ENCODE measurements at places on chromosomes 7 and 10.

DNA sequence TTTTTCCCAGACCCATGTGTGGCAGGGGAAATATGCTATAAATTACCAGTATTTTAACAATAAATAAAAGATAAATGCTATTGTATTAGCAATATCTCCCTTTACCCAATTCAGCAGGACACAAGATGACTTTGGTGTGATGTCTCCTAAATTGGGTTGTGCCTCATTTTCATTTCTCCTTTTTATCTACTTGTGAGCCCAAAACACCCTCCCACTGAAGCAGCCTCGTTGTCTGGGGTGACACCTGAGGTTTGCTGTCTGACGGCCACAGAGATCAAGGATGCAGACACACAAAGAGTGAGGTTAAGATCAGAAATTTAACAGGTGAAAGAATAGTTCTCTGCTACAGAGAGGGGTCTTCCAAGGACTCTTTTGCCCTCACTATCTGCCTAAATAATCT is 27.1 kb upstream of the CC2D2B start:
- DNase-seq: no peak

- no peak for DNase-seq
Observed at GRCh38 chr10:17792991-17793390, 16.2 kb upstream of the MRC1 start.

DNA sequence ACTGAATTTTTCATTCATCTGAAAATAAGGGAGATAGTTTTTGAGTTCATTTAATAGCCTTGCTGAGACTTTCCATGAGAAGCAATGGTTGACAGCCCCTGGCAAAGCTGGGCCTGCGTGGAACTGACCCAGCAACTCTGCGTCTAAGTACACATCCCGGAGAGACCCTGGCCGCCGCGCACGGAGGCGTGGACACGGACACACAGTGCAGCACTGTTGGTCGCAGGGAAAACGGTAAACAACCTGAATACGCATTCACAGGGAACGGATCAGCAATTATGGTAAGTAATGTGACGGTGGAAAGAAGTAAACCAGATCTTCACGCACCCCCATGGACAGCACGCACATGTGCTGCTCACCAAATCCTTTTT is 28.2 kb downstream of the GNA12 start:
- no peak for DNase-seq

DNA sequence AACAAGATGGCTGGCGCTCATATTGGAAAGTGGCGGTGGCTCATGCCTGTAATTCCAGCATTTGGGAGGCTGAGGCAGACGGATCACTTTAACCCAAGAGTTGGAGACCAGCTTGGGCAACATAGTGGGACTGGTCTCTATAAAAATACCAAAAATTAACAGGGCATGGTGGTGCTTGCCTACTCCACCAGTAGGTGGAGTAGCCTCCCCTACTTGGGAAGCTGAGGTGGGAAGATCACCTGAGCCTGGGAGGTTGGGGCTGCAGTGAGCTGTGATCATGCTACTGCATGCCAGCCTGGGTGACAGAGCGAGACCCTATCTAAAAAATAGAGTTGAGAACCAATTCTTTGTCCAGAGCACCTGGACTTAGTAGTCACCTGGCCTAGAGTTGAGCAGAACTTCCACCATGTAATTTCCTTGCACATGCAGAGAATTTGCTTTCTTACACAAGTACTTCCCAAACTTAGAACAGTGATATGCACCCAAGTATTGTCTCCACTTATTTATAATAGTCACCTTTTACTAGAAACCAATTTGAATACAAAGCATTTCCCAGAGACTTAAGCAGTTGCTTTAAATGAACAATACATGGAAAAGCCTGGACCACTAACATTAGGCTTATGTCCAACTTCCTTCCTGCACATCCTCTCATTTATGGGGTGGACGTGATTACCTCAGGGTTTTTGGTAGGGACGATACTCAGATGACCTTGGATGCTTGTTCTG is 15.9 kb downstream of the LAMB4 start:
- no peak for DNase-seq

GRCh38 chr10:62018131-62018911 is 116.8 kb downstream of the ARID5B start:
- no peak for DNase-seq

DNA sequence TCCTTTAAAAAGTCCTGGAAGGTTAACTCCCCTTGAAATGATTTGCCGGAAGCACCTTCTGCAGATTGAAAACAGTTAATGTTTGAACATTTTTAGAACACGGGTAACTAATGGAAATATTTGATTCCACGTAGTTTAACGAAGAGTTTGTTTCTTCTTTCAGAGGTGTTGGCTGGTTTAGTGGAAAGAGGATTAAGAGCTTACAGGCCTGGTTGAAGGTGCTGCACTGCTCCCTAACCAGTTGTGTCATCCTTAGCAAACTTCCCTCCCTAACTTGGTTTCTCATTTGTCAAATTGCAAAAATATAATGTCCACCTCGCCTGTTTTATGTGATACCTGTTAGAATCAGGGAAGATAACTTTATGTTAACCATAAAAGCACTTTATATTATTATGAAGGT is 243.0 kb upstream of the FZD8 start:
- no peak for DNase-seq

GRCh38 chr7:84792231-84792893 is 394.5 kb downstream of the SEMA3D start:
- DNase-seq: no peak

- no peak for DNase-seq
Observed at GRCh38 chr10:52566471-52567246, 205.9 kb downstream of the MBL2 start.

- no peak for DNase-seq
Observed at GRCh38 chr10:28879875-28880682, 202.8 kb downstream of the BAMBI start.

DNA sequence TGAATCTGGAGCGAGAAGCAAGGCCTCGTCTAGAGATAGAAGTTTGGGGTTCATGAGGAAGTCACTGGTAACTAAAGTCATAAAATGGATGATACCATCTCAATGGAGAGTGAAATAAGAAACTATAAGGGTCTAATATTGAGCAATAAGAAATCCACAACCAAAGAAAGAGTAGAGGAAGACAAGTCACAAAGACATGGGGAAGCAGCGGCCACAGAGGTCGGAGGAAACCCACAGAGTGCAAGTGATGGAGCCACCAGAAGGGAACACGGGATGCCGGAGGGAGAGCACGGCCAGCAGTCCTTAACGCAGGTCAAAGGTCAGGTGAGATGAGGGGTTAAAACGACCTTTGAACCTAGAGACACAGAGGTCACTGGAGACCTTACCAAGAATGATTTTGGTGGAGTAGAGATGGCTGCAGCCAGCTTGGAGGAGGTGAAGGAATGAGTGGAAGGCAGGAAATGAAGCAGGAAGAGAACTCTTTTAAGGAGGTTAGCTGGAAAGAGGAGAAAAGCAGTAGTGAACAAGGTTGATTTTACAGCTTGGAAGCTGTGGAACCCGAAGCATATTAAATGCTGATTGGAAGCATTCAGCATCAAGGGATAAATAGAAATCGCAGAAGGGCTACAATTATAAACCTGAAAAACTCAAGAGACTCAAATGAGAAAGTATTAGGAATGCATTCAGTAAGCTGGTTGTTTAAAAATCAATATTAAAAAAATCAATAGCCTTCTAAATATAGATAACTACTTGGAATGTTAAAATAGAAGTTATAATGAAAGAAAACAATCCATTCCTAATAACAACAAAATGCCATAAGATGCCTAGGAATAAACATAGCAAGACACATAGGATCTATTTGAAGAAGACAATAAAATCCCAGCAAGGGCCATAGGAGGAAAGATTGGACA is 93.7 kb downstream of the SVOPL start:
- DNase-seq: no peak

GRCh38 chr10:36515319-36515718 is 610.1 kb upstream of the ANKRD30A start:
- DNase-seq: no peak

- DNase-seq: no peak
Observed at GRCh38 chr10:77902159-77902558, 24.4 kb downstream of the DLG5 start.

- DNase-seq: no peak
Observed at GRCh38 chr7:67947646-67948045, 951.0 kb downstream of the TYW1 start.

DNA sequence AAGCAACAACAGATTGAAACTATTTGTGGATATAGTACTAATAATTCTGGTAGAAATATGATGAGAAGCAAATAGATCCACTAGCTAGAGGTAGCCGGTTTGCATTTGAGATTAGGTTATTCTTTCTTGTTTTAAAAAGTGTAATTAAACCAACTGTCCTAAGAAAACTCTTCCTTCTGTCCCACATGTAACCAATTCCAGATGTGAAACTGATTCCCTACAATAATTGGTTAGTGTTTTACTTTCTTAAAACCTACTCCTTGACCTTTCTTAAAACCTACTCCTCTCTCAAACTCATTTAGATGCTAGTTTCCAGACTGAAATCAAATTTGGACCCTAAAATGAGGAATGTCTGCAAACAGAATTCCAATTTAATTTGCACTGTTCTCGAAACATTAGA is 521.5 kb downstream of the SUGCT start:
- no peak for DNase-seq

GRCh38 chr10:33743429-33743857 is 409.0 kb upstream of the NRP1 start:
- no peak for DNase-seq

DNA sequence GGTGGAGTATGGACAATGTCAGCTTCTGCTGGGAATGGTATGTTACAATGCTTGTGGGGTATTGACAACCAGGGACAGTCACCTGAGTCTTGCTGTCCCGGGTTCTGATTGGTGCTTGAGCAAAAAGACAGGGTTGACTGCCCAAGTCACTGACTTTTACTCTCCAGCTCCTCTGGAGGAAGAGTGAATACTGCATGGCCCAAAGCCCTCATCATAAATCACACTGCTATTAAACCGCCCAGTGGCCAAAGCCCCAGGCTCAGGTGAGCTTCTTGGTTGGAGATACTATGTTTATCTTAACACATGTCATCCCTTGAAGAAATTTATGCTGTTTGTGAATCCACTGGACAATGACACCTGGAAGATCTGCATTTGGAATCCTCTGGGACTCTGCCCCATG is 90.0 kb upstream of the IGFBP3 start:
- DNase-seq: no peak

GRCh38 chr10:16828701-16829175 is 11.5 kb upstream of the RSU1 start:
- no peak for DNase-seq

DNA sequence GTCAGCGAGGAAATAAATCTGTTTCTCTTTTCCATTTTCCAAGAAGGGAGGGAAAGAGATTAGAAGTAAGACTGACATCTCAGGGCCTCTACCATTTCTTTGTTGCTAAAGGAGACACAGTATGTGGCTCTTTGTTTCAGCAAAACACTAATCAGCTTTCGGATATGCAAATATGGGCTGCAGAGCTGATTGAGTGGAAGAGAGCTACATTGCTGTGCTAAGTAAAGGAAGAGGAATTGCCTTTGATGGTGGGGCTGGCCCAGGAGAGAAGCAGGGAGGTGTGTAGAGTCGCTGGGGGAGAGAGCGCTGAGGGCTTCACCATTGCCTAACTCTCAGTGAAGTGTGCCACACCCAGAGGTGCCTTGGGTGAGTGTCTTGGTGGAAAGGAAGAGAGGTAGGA is 284.8 kb downstream of the SDK1 start:
- no peak for DNase-seq

DNA sequence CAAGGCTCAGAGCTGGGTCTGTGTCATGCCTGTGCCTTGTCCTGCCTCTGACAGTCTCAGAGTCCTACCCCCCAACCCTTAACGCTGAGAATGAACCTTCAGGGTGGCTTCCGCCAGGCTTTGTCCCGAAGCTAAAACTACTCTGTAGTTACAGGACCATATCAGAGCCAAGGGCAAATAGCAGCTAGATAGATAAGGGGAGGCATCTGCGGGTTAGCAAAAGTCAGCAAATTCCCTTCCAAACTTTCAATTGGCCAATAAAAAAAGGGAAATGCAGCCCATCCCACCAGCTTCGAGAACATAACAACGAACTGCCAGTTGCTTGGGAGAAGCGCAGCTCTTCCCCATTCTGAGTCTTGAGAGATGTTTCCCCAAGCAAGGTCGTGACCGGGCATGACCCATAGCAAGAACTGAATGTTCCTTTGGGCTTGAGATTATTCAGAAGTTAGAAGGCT is 17.7 kb downstream of the CCL24 start:
- DNase-seq: no peak

DNA sequence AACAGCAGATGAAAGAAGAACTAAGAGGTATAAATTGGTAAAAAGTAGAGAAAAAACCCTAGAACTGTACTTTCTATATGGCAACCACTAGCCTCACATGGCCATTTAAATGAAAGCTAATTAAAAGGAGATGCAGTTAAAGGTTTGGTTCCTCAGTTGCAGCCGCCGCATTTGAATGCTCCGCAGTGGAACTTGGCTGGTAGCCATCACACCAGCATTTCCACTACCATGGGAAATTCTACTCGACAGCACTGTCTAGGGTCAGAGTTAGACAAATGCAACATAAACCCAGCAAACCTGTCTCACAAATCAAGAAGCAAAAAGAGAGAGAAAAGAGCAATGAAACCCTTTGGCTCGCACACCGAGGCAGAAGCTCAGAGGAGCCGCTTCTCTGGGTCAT is 29.7 kb downstream of the VIPR2 start:
- no peak for DNase-seq

DNA sequence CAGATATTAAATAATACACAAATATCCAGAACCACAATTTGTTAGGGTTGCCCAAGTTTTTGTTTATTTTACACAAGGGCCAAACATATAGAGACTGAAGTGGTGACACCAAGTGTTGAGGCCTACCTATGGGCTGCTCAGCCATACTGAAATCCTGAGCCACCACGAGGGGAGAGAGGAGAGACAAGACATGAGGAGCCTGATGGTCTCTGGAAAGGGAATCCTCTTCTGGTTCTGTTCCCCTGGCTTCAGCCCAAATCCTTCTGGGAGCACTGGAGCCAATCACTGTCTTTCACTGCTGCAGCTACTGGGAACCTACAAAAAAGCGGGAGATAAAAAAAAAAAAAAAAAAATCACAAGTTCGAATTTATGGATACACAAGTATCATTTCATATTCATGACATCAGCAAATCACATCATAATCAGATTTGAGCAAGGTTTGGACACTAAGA is 1.9 kb downstream of the SKIDA1 start:
- DNase-seq: no peak

DNA sequence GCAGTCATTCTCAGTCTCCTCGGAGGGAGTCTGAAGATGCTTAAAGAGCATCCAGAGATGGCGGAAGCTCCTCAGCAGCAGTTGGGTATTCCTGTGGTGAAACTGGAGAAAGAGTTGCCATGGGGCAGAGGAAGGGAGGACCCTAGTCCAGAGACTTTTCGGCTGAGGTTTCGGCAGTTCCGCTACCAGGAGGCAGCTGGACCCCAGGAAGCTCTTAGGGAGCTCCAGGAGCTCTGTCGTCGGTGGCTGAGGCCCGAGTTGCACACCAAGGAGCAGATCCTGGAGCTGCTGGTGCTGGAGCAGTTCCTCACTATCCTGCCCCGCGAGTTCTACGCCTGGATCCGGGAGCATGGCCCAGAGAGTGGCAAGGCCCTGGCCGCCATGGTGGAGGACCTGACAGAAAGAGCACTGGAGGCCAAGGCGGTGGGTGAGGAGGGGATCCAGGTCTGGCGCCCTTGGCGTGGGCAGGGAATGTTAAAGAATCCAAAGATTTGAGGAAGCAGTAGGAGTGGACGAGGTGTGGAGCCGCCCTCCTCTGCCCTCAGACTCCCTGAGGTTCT is 2.9 kb downstream of the ZSCAN25 start:
- DNase-seq: no peak
